ENCODE measurements at places on chromosomes 3 and 15.

DNA sequence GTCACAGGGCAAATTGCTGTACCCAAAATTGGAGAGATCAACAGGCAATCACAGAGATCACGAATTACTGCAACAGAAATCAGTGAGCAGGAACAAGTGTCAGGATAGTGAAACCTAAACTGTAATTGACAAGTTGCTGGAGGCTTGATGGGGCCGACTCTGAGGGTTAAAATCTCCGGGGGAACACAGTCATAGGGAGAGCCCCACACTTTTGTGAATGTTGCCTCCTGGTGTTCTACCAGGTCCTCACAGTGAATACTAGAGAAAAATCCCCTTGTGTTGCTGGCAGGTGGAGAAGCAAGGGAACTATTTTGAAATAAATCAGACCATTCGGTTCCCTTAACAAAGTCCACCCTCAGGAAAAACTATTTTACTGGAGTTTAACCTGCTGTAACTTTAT, 697.5 kb upstream of the CBLB start:
- no peak for DNase-seq

DNA sequence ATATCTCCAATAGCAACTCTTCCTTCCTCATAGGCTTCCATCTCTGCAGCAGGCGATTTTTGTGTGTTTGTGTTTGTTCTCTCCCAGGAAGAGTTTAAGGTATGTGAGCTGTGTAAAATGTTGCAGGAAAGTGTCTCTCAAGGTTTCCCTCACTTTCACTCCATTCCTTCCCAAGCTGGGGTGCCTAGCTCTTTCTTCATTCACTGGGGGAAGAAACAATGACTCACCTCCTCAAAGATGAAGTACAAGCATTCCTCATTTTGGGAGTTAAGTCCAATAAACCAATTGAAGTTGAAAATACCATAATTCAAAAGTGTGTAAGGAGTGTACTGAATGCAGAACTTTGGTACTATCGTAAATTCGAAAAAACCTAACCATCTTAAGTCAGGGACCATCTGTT, 422.7 kb upstream of the CFAP20DC start:
- no peak for DNase-seq

DNA sequence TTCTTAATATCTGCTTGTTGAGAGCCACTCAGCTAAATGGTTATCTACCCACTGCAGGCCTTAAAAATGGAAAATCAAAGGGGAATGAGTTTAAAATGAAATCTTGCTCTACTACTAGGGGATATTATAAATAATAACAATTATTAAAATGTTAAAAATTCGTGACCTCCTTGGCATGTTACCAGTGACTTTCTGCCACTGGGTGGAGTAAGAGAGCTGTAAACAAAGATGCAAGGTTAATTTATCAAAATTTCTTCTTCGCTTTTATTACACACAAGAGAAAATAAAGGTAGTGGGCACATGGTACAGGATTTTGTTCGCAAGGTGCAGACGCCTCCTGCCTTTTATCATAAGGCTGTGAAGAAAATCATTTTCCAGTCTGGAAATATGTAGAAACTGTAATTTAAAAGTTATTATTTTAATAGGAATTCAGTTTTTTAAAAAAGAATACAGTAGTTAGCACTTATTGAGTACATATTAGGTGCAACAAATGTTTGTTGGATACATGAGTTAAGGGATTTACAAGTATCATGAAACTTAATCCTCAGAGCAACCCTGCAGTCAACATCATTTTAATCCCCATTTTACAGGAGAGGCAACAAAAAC, 272.6 kb downstream of the SUCLG2 start:
- no peak for DNase-seq

DNA sequence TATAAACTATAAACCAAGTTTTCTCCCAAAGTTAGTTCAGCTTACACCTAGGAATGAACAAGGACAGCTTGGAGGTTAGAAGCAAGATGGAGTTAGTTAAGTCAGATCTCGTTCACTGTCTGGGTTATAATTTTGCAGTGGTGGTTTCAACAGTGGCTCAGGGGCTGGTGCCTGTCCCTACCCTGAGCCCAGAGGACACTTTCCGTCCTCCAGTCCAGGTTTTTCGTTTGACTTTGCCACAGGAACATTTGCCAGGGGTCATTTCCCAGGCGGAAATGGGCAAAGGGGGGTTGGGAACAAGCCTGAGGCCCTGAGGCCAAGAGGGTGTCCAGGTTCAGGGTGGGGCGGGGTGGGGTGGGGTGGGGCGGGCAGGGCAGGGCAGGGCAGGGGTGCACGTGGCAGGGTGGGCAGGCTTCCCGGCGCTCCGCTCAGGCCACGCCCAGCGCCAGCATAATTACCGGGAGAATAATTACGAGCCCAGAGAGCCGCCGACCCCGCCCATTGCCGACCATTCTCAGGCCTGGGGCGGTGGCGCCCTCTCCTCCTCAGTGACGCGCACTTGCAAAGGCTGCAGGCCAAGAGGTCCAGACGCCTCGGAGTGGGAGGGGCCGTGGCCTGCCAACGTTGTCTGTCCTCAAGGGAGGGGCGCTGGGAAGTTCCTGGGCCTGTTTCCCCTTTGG, 70.4 kb downstream of the KLF13 start:
- DNase-seq, result no peak

GRCh38 chr15:98706986-98707385, 58.6 kb downstream of the IGF1R start:
- DNase-seq, result no peak

DNA sequence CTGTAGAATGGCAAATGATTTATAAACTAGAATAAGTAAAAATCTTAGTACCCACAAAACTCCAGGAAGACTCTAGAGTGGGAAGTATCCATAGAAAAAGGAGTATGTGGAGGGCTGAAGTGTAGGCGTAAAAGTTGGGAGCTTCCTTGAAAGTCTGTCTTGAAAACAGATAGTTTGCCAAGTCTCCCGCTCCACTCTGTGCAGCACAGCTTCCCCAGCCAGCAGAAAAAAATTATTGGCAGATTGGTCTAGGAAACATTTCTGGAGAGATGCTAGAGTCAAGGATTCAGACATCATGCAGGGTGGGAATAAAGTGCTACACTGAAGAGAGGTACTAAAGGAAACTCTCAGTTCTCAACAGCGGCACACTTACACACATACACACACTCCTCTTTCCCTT, 53.4 kb upstream of the CD200R1L start:
- DNase-seq, result no peak

DNA sequence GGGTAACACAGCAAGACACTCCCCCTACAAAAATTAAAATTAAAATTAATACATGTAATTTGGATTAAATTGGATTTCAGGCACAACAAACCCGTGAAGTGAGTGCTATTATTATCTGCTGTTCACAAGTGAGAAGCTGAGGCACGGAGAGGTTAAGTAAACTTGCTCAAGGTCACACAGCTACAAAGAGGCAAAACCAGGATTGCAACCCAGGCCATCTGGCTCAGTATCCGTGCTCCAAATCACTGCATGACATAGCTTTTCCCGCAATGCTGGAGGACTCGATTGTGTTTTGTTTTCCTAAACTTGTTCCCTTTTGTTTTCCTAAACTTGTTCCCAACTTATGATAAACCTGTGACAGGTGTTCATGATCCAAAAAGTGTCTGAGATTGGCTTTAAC, 19.9 kb upstream of the C15orf39 start:
- DNase-seq, result no peak

DNA sequence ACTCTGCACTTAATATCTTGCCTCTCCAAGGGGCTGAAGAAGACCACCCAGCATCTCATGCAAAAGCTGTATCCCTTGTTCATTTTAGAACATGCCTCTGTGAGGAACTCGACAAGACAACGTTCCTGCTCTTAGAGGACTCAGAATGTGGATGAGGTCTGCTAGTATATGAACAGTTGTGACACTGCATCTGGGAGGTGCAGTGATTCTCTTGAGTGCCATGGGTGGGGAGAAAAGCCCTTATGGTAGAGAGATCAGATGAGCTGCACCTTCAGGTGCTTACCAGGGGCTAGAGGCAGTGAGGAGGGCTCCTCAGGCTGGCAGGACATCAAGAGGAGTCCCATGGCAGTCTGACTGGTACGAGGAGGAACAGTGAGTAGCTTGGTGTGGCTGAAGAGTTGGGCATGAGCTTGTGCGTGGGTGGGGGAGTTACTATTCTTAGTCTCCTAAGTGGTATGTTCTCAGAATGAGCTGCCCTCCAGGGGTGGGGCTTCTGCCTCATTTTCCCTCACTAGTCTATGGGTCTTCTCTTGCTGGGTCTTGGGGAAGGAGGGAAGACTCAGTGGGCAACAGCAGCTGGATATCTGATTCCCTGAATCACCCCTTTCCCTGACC, 56.7 kb upstream of the ATP2B2 start:
- no peak for DNase-seq

GRCh38 chr3:51938780-51939425, 2.8 kb downstream of the RRP9 start:
- DNase-seq, result no peak

DNA sequence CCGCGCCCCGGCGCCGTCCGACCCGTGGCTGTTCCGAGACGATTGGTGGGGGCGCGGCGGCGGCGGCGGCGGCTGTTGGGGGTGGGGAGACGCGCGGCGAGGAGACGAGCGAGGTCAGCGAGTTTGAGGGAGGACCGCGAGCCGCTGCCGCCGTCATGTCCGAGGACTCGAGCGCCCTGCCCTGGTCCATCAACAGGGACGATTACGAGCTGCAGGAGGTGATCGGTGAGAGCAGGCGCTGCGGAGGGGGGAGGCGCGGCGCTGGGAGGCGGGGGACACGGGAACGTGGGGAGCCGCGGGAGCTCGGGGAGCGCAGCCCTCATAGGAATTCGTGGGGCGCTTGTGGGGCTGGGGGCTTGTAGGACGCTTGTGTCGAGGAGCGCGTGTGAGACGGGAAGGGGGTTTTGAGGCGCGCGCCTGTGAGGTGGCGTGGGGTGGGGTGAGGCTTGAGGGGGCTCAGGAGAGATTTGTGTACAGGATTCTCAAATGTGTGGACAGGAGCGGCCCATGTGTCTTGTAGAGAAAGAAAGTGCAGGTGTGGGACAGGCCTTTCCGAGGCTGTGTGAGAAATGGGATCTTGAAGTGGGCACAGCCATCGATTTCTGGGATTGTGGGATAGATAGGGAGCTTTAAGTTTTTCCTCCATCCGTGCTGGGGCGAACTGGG, 518 bp downstream of the OXSR1 start:
- DNase-seq, result no peak

GRCh38 chr3:155112661-155113389, 32.7 kb downstream of the MME start:
- no peak for DNase-seq

DNA sequence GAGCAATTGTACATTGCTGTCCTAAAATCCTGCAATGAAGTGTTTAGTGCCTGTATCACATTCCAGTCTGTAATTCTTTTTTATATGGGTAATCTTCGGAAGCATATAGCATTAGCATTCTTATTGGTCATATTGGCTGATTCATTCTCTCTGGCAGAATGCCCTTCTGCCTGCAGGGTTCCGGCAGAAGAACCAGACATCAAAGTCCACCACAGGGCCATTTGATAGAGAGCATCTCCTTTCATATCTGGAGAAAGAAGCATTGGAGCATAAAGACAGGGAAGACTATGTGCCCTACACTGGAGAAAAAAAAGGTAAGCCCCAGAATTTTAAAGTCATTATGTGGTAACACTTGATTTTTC, 39.6 kb downstream of the TMOD3 start:
- peak; percentile 70 for DNase-seq

GRCh38 chr3:173659972-173660371, 262.4 kb downstream of the NLGN1 start:
- no peak for DNase-seq

- no peak for DNase-seq
Measured at GRCh38 chr15:34043391-34043790, 4.4 kb upstream of the AVEN start.

- DNase-seq, result no peak
Measured at GRCh38 chr3:139655909-139656595, 21.7 kb downstream of the NMNAT3 start.

GRCh38 chr3:128933213-128933921, 53.9 kb downstream of the ACAD9 start:
- DNase-seq, result no peak

- no peak for DNase-seq
Measured at GRCh38 chr3:134144694-134145093, 106.0 kb downstream of the RYK start.

Data from AG04450 (cell line).